Activated CD8-positive, alpha-beta memory T cell treated with anti-CD3 and anti-CD28 coated beads for 4 hours (primary cell): ENCODE measurements at places on chromosomes 4 and X.

- no peak for DNase-seq
These were observed 61.0 kb downstream of the REELD1 start for GRCh38 chr4:146275370-146275769.

DNA sequence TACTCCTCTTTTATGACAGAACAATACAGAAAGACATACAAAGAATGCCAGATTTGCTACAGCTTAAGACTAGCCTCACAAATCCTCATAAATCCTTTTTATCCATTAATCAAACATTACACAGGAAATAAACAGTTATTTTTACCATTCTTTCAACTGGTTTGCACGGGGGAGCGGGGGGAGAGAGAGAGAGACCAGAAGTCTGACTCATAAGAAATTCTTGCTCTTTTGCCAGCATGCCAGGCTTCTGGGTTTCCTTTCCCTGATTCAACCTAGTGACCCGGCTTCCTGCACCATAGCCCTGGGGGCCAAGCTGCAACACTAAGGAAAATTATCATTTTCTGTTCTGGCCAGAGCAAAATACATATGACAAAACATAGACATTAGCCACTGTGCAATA, 6.8 kb upstream of the RRAGB start:
- no peak for DNase-seq

- no peak for DNase-seq
These were observed 1.5 kb downstream of the MAN2B2 start for GRCh38 chr4:6576512-6576911.

DNA sequence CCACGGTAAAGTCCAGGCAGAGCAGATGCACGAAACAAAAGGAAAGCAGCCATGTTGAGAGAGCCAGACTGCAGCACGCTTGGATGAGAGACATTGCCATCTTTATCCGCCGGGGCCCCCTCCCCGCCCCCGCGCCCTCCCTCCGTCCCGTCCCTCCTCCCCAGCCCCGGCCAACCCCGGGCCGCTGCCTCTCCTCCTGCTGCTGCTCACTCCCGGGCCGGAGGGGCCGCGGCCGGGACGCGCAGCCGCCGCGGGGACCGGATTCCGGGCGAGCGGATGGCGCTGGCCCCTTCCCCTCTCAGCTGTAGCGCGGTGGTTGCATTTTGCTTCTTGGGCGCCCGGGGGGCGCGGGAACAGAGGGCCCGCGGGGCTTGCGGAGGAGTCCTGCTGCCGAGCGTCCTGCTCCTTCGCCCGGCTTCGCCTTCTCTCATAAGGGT, 542 bp downstream of the RNF150 start:
- no peak for DNase-seq

DNA sequence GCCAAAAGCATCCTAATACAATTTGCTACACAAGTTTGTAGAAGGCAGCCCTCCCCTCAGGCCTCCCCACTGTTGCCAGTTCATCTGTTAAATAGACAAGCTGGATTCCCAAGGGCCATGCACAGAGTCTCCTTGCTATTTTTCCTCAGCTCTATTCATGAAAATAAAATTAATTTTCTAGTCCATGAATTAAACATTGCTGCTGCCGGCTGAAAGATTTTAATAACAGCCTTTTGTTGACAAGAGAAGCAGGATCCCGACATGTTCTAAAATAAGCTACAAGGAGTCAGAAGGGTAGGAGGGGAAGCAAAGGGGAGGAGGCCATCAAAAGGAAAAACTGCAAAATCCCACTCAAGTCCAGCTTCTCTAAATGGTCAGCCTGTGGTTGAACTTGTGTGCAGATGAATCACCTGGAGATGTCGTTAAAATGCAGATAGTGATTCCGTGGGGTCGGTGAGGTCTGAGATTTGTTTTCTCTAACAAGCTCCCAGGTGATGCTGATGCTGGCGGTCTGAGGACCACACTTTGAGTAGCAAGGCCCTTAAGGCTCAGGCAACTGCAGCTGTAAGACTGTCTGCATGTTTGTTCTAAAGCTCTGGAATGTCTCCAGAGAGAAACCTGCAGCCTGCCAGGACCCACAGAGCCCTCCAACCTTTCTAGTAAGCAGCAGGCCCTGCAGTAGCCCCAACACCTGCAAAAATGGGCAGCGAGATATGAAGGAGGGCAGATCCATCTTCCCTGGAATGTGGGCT, 9.4 kb downstream of the SCD5 start:
- no peak for DNase-seq

DNA sequence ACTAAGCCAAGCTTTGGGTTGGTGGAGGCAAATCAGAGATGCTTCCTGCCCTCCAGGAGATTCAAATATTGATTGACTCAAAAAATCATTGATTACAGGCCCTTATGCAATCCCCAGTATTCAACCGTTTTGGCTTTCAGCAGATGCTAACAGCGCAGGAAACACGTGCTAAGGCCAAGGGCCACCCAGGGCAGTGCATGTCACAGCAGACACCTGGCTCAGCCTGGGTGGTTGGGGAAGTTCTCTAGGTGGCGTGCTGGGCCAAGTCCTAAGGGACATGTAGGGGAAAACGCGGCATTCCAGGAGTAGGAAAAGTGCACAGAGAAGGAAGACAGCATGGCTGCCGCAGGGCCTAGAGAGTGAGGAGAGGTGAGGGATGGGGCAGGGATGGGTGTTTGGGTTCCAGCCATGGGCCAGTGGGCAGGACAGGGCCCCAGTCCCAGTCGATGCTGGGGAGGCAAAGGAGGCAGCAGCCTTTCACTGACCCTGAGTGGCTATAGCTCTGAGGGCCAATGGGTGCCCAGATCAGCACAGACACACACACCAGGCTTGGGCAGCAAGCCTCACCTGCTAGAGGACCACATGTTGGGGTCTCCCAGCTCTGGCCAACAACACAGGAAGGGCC, 239.1 kb downstream of the EVC2 start:
- DNase-seq = no peak

- DNase-seq = no peak
These were observed 7.4 kb downstream of the WDR44 start for GRCh38 chrX:118353081-118353850.

DNA sequence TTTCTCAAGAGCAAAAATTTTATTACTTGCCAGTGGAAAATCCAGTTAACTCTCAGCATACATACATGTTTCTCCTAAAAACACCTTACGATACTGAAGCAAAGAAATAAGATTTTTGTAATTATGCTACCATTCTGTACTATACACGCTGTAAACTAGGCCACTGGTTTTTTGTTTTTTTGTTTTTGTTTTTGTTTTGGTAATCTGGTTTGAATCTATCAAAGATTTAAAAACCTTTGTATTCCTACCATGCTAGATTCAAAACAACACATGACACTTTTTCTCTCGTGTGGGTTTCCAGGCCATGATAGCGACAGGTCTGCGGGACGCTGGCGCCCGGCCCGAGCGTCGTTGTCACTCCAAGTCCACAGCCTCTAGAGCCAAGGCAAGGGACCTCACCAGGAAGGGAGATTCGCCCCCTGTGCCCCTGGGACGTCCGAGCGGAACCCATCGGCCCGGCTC, 723 bp downstream of the TMEM192 start:
- no peak for DNase-seq

DNA sequence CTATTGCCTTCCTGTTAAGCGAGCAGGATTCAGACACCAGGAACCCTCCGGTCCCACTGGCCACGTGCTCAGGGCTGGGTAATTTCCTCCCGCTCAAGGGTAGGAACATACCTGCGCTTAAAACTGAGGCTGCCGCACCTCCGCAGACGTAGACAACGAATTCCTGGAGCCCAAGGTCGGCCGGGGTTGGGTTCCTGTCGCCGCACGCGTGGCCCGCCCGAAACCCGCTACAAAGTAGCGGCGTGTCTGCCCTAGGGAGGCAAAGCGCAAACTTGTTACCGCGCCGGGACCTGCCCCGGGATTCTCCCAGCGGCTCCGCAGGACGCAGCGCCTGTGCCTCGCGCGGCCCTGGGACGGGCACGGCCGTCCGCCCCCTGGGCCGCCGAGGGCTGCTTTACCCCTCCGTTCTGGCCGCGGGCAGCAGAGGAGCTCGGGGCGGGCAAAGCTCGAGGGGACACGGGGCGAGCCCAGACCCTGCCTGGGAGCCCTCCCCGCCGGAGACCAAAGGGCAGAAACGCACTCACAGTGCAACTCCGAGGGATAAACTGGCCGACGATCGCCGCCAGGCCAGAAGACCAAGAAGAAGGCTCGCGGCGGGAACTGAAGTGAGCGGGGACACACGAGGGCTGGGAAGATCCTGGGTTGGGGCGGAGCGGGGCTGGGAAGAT, at the start of gene ERVMER34-1:
Gene ERVMER34-1, minus strand, starts transcription at position 607 of the 668 bp plus-strand sequence. CDS start 5,905 bp downstream, outside the sequence.
- no peak for DNase-seq

GRCh38 chr4:124266721-124267120, 445.8 kb downstream of the ANKRD50 start:
- no peak for DNase-seq

- DNase-seq = no peak
These were observed 30.2 kb upstream of the SPON2 start for GRCh38 chr4:1202526-1203011.

DNA sequence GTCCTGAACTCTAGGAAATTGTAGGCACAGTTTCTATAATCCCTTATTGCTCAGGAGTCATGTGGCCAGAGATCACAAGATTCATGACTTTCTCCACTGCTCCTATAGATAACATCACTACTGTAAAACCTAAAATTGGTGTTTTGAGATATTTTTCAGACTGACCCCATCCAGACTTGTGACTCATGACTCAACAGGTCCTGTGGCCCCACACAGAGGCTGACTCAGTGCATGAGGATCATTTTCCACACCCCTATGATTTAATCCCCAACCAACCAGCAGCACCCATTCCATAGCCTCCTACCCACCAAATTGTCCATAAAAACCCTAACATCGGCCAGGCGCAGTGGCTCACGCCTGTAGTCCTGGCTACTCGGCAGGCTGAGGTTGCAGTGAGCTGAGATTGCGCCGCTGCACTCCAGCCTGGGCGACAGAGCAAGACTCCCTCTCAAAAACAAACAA, 13.2 kb upstream of the XIAP start:
- no peak for DNase-seq

GRCh38 chrX:78747971-78748370, 451 bp downstream of the LPAR4 start:
- no peak for DNase-seq

DNA sequence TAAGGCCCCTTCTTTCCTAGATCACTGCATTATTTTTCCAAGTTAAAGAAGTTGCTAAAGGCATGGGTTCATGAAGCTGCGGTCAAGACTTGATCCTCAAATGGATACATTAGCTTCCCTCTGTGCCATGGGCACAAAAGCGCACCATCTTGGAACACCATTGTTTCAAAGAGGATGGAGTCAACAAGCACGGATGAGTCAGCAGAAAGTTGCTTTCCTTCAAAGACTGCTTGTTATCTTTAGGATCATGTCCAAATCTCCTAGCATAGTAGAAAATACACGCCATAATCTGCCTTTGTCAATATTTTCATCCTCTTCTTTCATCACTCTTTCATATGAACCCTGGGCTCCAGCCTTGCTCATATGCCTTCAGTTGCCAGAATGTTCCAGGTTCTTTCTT, 226.8 kb upstream of the GATB start:
- DNase-seq = no peak

DNA sequence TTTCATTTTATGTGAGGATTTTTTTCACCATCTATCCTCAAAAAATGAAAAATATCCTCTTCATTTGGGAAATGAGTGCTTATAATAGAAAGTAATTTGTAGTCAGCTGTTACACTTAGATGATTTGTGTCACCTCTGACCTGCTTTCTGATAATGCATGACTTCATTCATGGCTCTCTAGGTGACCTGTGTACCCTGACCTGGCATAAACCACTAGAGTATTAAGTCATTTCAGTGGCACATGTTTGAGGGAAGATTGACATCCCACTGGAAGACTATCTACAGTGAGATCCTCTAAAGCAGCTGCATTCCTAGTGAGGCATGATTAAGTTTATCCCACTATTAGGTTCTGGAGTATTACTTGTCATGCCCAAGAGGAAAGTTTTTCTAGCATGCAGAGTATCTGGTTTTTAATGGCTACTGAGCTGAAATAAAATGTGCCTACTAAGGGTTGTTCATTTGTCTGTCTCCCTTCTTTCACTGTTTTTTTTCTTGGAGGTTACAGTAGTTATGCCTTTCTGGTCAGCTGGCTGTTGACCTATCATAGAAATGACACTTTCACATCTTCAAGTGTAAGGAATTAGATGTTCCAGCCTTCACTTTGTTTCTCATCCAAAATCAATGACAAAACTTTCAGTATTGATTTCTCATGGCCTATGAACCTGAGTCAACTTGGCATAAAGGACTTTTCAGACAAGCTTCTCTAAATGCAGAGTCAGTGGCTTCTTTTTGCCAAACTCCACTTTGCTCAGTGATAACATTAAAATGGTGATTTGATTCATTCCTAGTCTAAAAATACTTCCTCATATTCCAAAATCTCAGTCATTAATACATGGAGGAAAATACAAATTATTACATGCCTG, 33.1 kb downstream of the TET2 start:
- DNase-seq = no peak

DNA sequence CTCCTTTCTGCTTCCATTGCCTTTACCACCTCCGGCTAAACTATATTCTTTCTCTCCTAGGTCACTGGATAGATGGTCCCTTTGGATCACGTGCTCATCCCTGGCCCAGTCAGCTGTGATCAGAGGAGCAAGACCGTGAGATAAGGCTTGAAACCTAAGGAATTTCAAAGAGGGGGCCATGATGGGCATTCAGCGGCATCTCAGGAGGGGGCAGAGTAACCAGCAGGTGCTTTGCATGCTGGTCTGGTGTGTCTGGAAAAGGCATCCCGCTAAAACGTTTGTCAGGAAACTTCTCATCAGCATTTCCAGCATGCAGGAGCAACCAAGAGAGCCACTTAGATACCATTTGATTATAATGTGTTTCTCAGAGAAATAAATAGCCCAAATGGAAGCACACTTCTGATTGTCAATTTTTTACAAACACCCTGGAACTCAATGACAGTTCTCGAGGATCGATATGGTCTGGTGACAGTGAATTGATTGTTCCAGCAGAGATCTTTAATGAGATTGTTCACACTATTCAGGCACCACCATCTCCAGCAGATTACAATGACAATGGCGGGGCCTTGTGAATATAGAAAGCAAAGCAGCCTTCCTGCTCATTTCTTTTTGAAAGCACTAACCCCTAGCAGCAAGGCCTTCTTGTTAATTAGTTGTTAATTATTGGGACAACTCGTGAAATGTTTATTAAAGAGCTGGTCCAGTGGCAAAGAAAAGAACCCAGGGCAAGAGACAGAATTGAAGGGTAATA, 327.1 kb downstream of the PTTG2 start:
- DNase-seq = no peak

DNA sequence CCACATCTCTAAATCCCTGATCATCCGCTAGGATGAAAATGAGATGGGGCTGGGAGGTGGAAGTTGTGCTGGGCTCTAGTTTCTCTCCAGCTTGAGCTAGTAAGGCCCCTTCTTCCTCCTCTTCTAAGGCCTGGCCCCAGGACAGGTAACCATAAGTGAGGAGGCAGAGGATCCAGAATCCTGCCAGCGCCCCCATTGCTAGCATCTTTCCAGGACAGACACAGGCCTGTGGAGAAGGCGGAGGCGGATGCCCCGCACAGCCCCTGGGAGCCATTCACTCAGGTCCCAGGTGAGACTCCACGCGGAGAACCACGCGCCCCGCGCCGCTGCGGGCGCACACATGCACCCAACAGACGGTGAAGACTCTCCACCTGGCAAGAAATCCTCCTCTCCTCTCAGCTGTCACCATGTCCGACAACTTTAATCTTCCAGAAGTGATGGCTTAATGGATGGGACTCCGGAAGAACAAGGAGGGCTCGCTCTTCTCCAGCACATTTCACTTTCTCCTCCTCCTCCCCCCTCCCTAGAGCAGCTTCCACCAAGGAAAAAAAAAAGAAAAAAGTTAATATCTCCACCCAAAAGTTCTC, 793 bp downstream of the ARSJ start:
- DNase-seq = no peak

- DNase-seq = no peak
These were observed 35.9 kb downstream of the GYPA start for GRCh38 chr4:144104509-144105130.
